Activated T-helper 1 cell treated with anti-CD3 and anti-CD28 coated beads, Interleukin-12 subunit alpha, Interleukin-12 subunit beta, Interleukin-2, Interleukin-4 antibody, amounts not matched to agents 30 ng/mL and 10 ng/mL and 1 ng/mL, durations not matched to agents 14 hours and 24 hours and 36 hours (primary cell): ENCODE measurements at places on chromosomes 12 and 14. TPM values are rescaled to one million over a fixed set of nuclear protein-coding genes. Genes with fewer than 3 reads are reported as not detected.

DNA sequence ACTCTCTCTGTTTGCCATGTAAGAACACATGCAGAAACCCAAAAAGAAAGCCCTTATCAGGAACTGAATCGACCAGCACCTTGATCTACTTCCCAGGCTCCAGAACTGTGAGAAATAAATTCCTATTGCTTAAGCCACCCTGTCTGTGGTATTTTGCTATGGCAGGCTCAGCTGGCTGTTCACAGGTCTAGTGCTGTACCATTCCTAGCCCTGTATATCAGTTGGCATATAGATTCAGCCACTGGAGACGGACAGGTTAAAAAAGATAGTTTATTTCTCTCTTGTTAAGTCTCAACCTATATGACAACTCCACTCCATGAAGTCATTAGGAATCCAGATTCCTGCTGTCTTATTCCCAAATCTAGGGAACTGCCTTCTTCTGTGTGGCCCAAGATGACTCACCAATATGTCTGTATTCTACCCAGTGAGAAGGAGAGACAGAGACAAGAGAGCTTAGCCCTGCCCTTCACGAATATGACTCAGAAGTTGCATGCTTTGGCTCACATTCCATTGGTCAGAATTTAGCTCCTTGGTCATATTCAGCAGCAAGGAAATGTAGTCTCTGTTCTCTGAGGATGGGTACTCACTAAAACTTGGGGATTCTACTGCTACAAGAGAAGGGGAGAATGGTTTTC is 57.0 kb downstream of the PLEKHG7 start:
- DNase-seq, result no peak

- peak; percentile 87 for DNase-seq
These were observed at the start of gene ARID4A for GRCh38 chr14:58298477-58299400. ARID4A (plus strand) TSS chr14:58298555; CDS start chr14:58299855, 1,300 bp downstream.

- no peak for DNase-seq
These were observed 5.5 kb upstream of the CCDC85C start for GRCh38 chr14:99609245-99610170.

DNA sequence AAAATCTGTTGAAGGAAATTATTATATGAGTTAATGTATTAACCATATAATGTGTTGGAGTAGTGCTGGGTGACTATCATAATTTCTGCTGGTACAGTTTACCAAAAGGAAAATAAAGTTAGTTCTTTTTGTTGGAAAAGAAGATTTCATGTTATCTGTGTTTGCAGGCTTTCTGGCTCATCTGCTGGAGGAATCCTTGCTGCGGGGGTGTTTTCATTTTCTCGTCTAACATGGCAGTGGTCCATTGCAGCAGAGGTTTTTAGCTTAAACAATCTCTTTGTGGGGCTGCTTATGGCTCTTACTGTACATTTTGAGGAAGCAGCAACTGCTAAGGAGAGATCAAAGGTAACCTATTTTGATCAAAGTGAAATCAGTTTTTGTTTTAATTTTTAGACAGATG is 24.1 kb downstream of the TMEM260 start:
- no peak for DNase-seq

DNA sequence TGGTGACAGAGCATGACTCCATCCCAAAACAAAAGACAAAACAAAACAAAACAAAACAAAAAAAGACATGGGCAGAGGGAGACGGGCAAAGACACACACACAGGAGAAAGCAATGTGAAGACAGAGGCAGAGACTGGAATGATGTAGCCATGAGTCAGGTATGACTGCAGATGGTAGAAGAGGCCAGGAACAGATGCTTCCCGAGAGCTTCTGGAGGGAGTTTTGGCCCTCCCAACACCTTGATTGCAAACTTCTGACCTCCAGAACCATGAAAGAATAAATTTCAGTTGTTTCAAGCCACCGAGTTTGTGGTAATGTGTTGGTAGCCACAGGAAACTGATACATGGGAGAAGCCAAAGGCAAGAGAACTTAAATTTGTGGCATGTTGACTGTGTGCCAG is 27.1 kb downstream of the VWF start:
- no peak for DNase-seq

DNA sequence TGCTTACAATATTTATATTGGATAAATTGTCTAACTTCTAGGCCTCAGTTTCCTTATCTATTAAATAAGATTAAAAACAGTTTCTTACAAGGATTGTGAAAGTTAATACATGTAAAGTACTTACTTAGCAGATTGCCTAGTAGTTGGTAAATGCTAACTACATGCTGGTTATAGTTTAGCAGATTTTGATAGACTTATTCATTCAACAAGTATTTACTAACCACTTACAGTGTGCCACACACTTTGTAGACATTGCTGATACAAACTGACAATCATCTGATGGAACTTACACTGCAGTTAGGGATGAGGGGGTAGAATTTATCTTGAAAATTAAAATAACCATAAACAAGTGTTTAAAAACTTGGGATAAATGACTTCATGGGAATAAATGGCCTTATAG is 50.4 kb downstream of the ARID2 start:
- no peak for DNase-seq

DNA sequence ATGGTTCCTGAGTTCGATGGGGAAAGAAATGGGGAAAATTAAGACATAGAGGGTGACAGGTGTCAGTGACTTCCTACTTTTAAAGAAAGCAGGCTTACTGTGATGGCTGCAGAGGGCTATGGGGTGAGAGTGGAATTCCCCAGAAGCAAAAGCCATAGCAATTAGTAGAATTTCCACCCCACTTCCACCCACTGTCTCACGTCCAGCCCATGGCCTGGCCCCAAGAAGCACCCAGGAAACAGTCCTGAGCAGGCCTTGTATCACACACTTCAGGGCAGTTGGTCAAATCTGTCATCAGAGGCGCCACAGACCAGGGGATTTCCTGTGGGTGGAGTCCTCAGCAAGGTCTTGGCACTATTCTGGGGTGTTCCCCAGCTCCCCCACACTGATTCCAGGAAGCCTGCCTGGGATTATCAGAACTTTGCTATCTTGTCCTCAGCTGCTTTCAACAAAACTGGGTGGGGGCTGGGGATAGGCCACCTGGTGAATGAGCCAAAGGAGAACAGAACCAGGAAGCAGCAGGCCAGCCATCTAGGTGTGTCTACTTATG is 120.1 kb upstream of the CCND2 start:
- DNase-seq, result peak; percentile 78

DBX2 gene
- not detected in 2 replicates for total RNA-seq

GRCh38 chr14:56738020-56738419 is 72.3 kb downstream of the OTX2 start:
- no peak for DNase-seq

ASCL1 gene
- total RNA-seq, result 0.08 TPM in 1 of 2 replicates, not detected in the other

SPATA7 gene
- total RNA-seq, result 2.4 and 2.5 TPM in 2 replicates

BICD1 gene
- total RNA-seq, result 20.9 and 22.2 TPM in 2 replicates

DNA sequence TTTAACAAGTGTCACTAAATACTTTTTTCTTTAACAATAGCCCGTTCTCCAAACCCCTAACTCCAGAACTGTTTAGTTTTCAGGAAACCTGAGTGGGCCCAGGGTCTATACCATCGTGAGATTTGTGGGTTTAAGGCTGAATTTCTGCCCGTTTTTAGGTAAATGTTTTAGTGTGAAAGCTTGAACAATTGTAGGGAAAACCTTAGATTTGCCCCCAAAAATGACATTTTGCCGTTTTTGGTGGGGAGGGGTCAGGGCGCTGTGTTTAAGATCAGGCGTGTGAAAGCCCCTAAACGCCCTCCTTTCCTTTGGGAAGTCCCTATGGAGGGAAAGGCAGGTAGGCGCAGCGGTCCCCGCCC is 320 bp upstream of the PRPF39 start:
- DNase-seq, result no peak

GRCh38 chr12:2417481-2418160 is 364.8 kb downstream of the CACNA1C start:
- no peak for DNase-seq

IQSEC3 gene
- total RNA-seq, result 0.05 and 0.24 TPM in 2 replicates

TAS2R8 gene
- total RNA-seq, result not detected in 2 replicates

GRCh38 chr12:10153271-10154144 is 18.4 kb downstream of the OLR1 start:
- DNase-seq, result peak; percentile 30

- no peak for DNase-seq
These were observed 121.1 kb upstream of the SYT10 start for GRCh38 chr12:33560653-33561208.

SP7 gene
- not detected in 2 replicates for total RNA-seq

- DNase-seq, result no peak
These were observed 863.3 kb downstream of the C12orf50 start for GRCh38 chr12:87165733-87166375.

DNA sequence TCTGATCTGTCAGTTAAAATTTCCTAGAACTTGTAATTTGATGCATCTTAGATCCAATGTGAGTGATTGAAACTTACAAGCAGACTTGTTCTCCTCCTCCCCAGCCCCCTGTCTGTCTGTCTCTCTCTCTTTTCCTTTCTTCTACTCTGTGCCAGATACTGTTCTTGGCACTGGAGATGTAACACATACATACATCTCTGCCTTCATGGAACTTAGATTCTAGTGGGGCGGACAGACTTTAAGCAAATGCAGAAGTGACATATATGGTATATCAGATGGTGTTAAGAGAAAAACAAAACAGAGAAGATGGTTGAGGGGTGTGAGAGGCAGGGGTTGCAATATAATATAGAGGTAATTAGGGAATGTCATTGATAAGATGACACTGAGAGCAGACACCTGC is 6.6 kb downstream of the CHST11 start:
- no peak for DNase-seq

- DNase-seq, result no peak
These were observed 5.7 kb downstream of the PAH start for GRCh38 chr12:102911320-102911719.

DNA sequence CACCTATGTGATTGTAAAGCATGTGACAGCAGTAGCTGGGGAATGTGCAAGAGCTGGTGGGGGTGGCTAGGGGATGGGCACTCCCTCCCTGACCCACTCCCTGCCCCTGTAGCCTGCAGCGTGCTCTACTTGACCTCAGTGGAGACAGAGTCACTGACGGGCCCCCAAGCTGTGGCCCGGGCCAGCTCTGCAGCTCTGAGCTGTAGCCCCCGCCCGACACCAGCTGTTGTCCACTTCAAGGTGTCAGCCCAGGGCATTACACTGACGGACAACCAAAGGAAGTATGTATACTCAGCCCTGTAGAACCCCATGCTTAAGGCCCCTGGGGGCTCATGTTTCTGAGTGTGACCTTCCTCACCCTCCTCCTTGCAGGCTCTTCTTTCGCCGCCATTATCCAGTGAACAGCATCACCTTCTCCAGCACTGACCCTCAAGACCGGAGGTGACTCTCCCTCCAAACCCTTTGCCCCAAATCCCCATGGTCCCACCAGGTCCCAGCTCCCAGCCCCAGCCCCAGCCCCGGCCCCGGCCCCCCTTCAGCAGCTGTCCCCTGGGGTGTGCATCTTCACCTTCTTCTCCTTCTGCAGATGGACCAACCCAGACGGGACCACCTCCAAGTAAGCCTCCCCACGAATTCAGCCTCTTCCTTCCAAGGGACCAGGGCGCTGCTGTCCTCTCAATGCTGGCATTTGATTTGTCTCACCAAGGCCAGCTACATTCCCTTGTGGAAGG is 13.3 kb downstream of the TNS2 start:
- no peak for DNase-seq

PTHLH gene
- not detected in 2 replicates for total RNA-seq

DNA sequence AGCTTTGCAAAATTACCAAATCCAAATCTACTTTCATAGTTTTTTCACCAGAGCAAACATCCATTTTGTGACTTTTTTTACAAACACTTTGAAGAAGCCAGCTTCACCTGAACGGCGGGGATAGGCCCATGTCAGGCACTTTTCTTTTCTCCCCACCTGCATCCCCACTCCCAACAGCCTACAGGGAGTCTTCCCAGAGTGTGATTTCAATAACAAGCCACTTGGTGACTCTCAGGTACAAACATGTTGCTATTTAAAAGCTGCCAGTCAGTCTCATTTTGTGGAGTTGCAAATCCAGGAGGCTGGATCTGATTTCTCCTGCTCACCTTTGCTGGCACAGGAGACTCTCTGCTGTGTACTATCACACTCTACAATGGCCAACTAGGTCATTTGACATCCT is 285.5 kb downstream of the KCNH5 start:
- no peak for DNase-seq

DNA sequence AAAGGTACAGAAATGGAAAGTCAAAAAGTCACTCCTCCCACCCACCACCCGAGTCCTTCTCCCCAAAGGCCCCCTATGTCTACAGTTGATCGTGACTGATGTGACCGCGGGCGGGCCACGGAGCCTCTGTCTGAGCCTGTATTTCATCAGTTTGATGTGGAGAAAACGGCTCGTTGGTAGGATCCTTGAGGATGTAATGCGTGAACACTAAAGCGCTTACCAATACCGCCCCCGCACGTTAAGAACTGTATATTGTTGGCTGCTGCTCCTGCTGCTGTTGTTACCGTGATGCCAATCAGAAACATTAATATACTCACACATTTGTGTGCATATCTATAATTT is 24.6 kb upstream of the UBC start:
- peak; percentile 54 for DNase-seq

GRCh38 chr14:93049315-93049714 is 66.4 kb downstream of the ITPK1 start:
- DNase-seq, result no peak

DNA sequence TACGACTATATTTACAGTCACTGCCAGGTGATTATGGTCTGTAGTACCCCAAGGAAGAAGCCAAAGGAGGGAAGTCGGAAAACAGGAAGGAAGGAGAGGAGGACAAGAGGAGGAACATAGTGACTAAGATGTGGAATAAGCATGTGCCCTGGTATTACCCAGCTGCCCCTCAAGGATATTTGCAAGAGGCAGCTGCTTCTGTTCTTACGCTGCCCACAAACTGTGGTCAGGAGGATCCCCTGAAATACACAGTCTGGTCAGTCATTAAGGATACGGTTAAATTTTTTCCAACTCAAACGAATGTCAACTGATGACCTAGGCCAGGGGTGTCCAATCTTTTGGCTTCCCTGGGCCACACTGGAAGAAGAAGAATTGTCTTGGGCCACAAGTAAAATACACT is 126.5 kb downstream of the CMAS start:
- DNase-seq, result no peak

AQP2 gene
- total RNA-seq, result not detected in 2 replicates

NKX2-1 gene
- not detected in 2 replicates for total RNA-seq

DNA sequence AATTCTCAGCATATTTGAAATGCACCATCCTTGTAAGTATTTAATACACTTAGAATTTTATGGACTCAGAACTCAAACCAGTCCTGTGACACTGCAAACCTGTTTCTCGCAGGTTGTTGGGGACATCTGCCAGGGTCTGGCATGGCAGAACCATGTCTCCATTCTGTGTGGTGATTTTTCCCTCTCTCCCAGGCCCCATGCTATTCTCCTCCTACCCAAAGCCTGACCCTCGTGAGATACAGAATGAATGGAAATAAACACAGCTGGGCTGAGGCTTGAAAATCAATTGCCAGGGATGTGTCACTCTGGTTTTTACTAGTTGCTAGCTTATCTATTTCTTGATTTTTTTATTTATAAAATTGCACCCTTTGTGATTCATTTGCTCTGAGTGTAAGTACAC is 19.8 kb downstream of the TPH2 start:
- DNase-seq, result no peak

DNA sequence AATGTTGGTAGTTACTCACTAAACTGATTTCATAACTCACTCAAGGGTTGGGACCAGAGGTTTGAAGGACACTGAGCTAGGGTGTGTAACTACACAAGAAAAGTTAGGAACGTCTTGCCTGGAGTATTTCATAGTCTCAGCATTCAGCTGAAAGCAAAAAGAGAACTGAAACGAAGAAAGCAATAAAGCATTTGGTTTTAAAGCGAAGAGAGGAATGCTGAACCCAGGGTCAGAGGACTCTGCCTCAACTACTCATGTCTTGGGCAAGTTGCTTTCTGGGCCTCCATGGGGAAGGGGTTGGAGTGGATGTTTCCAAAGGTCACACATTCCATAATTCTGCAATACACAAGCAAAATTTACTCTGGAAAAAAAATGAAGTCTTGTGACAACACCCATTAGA is 1.4 kb downstream of the GNS start:
- no peak for DNase-seq

- no peak for DNase-seq
These were observed 14.6 kb downstream of the PSMD9 start for GRCh38 chr12:121903202-121903601.
